ENCODE measurements at places on chromosomes 5 and 9. TPM values are rescaled to one million over a fixed set of nuclear protein-coding genes. Genes with fewer than 3 reads are reported as not detected.

The CCL28 gene
- 1.3 TPM for total RNA-seq

The OGN gene
- total RNA-seq: 39.1 TPM

The MEIKIN gene
- not detected for total RNA-seq

The AK8 gene
- total RNA-seq: 0.19 TPM

The STC2 gene
- 16.1 TPM for total RNA-seq

The PRKAA1 gene
- 43.0 TPM for total RNA-seq

The RAI14 gene
- total RNA-seq: 14.0 TPM

The NFIB gene
- total RNA-seq: 74.4 TPM

The TAF11L10 gene
- not detected for total RNA-seq

The CTSV gene
- total RNA-seq: not detected

The BARHL1 gene
- total RNA-seq: not detected

The PLPP1 gene
- total RNA-seq: 170 TPM
